Brain microvascular endothelial cell (primary cell): ENCODE measurements at places on chromosomes 12 and 14.
A peak's percentile ranks its signal among the peaks of the same experiment; 100 is the strongest.

DNA sequence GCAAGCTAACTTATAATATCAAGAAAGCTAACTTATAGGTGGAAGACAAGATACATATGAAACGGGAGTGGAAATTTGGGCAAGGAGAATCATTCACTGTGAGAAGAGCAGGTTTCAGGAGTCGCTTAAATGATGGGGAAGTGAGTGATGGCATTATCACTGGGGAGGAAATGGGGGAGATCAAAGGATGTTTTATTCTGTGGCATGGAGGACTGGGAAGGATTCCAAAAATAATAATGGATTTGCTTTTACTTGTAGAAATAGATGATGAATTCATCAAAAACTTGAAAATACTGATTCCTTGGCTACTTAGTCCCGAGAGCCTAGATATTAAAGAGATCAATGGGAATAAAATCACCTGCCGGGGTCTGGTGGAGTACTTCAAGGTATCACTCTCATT lies 47.8 kb downstream of the SAV1 start:
- DNase-seq = peak; percentile 53

GRCh38 chr14:104690861-104691455 lies 1.5 kb downstream of the INF2 start:
- DNase-seq = no peak

DNA sequence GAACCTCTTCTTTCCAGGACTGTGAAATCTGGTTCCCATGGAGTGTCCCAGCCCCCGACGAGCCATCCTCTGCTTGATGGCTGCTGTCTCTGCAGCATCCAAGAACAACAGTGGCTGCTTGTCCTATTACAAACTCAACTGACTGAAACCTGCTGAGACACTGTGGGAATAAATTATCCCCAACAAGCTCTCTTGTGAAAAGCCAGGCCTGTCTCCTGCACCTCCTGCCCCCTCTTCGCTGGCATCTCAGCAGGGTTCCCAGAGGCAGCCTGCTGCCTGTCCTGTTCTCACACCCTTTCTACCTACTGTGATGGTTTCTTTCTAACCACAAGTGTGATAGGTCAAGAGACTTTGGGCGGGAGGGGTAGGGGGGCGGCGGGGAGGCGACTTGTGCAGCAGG lies 180.2 kb downstream of the TSPAN9 start:
- no peak for DNase-seq

DNA sequence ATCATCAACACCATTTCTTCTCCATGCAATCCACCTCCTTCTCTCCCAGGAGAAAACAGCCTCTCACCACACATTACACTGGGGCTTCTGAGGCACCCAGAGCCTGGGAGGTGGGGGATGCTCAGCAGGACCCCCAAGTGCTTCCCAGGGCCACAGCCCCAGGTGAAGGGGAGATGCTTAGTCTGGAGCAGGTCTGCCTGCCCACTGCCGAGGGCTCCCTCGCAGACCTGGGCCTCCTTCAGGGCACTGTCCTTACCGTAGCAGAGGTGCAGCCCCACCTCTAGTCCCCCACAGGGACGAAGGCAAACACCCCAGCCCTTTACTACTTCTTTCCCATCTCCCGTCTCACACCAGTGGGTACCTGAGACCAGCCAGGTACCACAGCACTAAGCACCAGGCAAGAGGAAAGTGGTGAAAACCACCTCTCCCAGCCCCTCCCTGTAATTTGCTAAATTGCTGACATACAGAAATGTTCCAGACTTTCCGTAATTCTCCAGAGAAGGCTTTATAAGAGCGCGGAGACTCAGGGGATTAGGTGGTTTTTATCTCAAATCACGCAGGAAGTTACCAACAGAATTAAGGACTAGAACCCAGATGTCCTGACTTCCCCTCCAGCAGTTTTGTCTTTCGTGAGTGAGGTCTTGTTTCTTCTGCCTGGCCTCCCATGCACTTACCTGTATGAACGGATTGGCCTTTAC lies 59.0 kb downstream of the PLEKHG3 start:
- no peak for DNase-seq

DNA sequence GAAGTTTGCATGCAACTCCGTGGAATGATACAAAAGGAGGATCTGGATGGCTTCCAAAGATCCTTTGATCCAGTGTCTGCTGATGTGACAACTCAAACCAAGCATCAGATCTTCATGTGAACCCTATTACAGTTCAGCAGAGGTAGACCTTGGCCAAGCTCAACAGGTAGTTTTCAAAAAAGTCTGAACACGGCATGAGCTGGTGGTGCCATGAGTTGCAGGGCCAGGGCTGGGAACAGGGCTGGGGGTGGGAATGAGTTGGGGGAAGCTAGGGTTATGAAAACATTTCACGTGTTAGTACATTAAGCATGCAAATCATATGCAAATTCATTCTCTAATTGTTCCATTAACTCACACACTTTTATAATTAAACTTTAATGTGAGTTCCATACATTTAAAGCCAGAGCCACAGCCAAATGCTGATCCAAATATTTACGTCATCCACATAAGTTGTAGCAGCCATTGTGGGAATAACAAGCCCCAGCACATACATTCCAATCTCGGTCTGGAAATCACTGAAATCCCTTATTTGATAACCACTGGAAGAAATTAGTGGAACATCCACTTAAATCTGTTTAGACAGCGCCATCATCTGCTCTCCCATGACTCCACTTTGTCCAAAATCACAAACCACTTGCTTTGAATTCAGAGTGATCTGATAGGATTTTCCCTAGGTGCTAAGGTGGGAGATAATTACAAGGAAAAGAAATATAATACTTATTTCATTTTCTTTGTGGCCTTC lies 158.5 kb downstream of the APAF1 start:
- no peak for DNase-seq

DNA sequence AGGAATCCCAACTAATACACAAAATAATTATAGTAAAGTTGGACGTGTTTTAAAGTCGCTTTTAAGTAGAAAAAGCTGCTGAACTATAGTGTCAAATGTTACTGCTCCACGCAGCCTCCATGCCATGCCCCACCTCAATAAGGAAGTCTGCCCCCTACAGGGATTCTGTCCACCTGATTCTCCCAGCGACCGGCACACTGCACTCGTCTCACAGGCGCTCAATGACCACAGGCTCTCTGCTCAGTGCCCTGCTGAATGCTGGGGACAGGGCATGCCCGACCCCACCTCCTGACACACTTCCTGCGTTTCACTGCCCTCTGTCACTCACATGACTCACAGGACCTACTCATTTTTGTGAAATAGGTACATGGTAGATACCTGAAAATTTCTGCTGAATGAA lies 48.9 kb downstream of the BDKRB1 start:
- no peak for DNase-seq

DNA sequence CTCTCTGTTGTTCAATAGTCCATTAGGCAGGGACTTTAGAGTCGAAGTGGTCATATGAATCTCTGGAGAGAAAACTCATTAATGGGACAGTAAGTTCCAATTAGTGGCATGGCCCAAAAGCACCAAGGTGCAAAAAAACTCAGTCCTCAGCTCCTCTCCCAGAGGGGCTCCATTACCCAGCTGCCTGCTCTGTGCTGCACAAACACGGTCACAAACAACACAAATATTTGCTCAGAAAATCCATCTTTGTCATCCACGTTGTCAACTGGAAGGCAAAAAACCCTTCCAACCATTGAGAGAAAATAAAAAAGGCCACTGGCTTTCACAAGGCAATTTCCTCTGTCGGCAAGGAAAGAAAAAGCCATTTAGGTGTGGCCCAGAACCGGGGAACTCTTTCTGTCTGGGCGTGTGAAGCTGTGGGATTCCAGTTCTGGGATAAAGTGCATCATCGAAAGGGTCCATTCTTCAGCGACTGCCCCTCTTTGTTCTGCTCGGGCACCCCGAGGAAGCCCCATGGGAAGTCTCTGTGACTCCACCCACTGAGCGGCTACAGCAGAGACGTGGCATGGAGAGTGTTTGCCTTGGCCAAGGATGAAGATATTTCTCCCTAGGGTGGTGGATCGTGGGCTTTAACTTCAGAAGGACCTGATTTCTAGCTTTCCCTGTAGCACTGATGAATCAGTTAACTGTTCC lies 137.6 kb downstream of the VRK1 start:
- no peak for DNase-seq

DNA sequence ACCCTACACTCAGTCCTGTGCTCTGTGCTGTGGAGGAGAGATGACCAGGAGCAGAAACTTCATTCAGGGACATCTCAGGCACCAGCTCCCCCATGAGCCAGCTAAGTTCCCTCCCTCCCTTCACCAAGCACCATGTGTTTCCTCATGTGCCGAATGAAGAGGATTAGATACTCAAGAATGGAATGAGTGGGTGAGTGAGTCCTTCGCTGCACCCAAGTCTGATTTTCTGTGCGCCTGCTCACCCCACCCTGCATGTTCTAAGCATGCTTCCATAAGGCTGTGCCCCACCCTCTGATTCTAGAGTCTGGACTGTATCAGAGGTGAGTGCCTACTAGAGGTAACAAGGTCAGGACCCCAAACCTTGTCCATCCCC lies 12.1 kb downstream of the SERPINA5 start:
- no peak for DNase-seq

GRCh38 chr14:99737956-99738667 lies 54.0 kb downstream of the CYP46A1 start:
- DNase-seq = no peak

DNA sequence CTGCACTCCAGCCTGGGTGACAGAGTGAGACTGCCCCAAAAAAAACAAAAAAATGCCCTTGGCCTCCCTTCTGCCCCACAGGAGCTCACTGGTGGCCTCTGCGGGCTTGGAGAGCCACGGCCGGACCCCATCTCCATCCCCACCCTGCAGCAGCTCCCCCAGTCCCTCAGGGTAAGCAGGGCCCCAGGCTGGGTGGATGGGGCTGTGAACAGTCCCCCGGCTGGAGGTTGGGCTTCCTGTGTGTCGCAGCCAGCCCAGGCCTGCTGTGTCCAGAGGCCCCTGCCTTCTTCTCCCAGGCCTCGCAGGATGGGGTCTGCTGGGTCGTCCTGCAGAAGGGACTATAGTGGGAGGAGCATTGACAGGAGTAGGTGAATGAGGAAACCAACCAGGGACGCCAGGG lies 15.4 kb upstream of the PUS1 start:
- no peak for DNase-seq

- DNase-seq = no peak
These were observed 643 bp upstream of the TAMALIN start for GRCh38 chr12:52005903-52006703.

- no peak for DNase-seq
These were observed 33.5 kb upstream of the ARHGAP5 start for GRCh38 chr14:32043624-32044023.

- DNase-seq = no peak
These were observed 25.2 kb downstream of the KIF26A start for GRCh38 chr14:104163541-104163940.

DNA sequence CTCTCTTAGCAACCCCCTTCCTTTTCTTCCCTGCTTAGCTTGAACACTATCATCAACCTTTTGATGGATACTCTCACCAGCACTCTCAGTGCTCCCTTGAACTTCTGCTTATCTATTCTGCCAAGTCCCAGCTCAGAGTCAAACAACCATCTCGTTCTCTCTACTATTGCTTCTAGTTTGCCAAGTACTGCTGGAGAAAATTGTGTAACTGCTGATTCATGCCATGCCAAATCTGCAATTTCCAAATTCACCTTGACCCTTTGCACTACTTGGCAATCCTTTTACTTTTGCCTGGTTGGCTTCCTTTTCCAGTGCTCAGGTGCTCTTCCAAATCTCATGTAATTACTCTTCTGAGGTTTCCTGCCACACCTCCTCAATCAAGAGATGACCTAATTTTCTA lies 2.8 kb upstream of the CCDC196 start:
- DNase-seq = no peak

- DNase-seq = peak; percentile 29
These were observed 113.5 kb upstream of the VASH1 start for GRCh38 chr14:76647697-76648298.

DNA sequence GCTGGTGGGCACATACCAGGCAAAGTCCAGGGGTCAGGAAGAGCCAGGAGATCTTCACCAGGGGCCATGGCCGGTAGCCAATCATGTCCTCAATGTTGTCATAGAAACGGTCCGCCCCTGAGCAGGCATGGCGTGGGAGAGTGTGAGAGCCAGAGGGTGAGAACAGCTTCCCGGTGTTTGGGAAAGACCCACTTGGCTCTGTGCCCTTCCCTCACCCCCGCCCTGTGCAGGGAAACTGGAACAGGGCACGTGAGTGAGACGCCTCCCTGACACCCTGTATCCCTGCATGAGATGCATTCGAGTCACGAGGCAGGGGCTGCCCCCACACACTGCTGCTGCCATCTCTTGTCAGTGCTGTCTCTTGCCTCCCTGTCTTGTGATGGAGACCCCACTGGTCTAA lies 20.7 kb downstream of the SLC6A12 start:
- no peak for DNase-seq

GRCh38 chr12:32777159-32777558 lies 21.5 kb upstream of the YARS2 start:
- DNase-seq = no peak

DNA sequence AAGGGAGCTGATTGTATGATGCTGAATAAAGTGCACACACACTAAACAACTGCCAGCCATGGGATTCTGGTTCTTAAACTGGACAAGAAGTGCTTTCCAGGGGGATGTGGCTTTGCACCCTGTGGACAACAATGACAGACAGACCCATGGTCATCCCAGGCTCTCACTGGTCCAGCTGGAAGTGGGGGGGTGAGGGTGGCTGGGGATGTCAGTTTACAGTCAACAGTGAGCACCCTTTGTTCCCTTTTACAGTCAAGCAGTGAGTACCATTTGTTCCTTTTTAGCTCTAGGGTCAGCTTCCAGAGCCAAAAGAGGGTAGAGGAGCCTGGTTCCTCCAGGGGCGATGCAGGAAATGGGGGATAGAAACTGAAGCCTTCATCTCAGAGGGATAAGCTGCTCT lies 100.7 kb downstream of the SMOC1 start:
- no peak for DNase-seq

- DNase-seq = no peak
These were observed 275.5 kb upstream of the TMEM132C start for GRCh38 chr12:127991485-127991884.

DNA sequence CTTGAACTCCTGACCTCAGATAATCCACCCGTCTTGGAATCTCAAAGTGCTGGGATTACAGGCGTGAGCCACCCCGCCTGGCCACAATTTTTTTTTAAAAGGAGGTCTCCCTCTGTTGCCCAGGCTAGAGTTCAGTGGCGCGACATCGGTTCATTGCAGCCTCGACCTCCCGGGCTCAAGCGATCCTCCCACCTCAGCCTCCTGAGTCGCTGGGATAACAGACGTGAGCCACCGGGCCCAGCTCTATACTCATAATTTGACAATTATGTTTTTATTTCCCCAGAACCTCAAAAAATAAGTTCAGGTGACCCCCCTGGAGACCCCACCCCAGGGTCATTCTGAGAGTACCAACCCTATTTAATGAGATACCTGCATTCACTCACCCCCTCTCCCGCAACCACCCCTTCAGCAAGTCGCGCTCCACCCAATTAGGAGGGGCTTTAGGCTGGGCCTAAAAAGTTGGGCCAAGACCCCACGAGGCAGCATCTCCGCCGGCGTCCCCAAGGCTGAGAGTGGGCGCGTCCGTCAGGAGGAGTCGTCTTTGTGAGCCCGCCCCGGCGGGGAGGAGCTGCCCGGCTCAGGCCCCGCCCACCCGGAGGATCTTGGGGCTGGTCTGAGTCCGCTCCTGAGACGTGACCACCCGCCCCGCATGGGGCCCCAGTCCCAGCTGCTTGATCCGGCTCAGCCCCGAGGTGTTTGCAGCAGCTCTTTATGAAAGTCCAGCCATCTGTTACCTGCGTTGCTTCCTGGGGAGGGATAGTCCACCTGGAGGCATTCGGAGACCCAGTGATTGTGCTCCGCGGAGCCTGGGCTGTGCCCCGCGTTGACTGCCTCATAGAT lies at the start of gene ANKRD33:
ANKRD33 (plus strand) TSS at position 628 of the 840 bp plus-strand sequence; CDS start at position 712, 84 bp downstream.
- no peak for DNase-seq
